ENCODE measurements at places on chromosomes 6 and 20.

DNA sequence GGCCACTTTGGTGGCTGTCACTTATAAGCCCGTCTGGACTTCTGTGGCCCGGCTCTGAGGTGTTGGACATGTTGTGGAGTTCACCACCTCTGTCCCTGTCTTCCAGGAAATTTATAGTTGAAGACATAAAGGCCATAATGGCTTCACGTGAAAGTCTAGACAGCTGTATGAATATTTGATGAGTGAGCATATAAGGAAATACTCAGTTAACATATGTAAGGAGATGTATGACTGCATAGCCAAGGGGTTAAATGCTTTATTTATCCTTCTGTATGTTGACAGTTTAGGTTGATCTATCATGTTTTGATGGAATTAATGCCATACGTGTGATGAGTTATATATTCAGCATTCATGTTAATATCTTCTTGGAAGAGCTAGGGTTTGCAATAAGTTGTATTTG, 16.1 kb downstream of the HIVEP1 start:
- H3K4me1 ChIP-seq: peaks cover 32% of the 10 kb centered on the region
- no peaks in the 10 kb centered on the region for H3K27me3 ChIP-seq
- H3K27ac ChIP-seq: no peak overlapping the region
- no peak for DNase-seq

GRCh38 chr6:128694303-128695009, 174.1 kb upstream of the PTPRK start:
- no peaks in the 10 kb centered on the region for H3K4me1 ChIP-seq
- H3K36me3 ChIP-seq: no peaks in the 10 kb centered on the region
- DNase-seq: no peak
- H3K4me3 ChIP-seq: no peak overlapping the region

DNA sequence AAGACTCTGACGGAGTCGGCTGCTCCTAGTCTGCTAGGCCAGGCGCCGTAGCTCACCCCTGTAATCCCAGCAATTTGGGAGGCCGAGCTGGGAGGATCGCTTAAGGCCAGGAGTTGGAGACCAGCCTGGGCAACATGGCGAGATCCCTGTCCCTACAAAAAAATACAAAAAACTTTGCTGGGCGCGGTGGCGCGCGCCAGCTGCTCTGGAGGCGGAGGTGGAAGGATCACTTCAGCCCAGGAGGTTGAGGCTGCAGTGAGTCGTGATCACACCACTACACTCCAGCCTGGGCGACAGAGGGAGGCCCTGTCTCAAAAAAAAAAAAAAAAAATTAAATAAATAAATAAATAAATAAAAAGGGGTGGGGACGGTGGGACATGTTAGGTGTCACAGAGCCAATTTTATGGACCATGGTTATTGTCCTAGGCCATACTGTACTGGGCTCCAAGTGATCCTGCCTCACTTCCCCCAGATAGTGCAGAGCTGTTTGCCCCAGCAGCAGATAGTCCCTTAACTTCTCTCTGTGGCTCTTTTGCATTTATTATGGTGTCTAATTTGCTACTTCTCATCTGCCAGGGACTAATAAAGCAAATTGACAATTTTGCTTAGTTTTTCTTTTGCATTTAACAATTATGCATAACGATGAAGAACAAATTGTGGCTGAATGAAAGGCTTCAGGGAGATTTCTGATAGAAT, 5.2 kb downstream of the PI16 start:
- no peak for DNase-seq
- no peak overlapping the region for H3K4me3 ChIP-seq
- no peak overlapping the region for H3K27ac ChIP-seq
- H3K27me3 ChIP-seq: no peaks in the 10 kb centered on the region
- H3K36me3 ChIP-seq: no peaks in the 10 kb centered on the region
- H3K4me1 ChIP-seq: no peaks in the 10 kb centered on the region

DNA sequence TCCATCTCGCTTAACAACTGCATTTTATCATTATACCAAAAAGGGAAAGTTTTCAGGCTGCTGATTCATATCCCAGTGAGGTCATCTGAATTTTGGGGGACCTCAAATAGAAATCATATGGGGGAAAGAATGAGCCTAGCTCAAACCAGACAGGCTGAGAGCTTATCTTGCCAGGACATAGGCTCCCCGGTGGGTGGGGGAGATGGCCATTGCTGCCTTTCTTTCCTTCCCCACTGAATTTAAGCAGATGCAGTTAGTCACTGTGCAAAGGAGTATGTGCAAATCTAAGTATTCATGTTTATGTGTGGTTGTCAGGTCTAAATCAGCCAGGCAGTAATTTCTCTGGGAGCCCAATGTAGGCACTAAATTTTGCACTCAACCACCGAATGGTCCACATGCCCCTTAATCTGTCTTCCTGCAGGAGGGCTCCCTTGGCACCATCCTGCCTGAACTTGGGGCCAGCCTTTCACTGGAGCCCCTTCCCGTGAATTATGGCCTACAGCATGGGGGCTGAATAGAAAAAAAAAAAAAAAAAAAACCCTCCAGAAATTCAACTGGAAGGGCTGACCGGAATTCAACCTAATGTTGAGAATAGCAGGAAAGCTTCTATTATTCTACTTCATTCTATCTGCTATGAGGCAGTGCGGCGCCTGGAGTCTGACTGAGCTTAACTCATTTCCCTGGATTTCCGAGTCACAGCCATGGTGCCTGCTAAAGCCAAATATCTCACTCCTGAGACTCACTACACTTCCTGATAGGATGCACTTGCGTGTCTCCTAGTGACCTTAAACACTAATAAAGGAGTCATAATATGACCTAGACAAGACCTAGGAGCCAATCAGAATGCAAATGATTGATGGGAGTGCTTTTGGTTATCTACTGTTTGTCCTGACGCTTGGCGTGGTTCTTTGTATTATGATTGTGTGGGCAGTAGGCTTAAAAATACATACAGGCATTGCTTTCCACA, 161.5 kb upstream of the HEY2 start:
- no peak for DNase-seq
- no peak overlapping the region for H3K4me3 ChIP-seq
- no peak overlapping the region for H3K27ac ChIP-seq
- no peaks in the 10 kb centered on the region for H3K27me3 ChIP-seq
- H3K36me3 ChIP-seq: no peaks in the 10 kb centered on the region

DNA sequence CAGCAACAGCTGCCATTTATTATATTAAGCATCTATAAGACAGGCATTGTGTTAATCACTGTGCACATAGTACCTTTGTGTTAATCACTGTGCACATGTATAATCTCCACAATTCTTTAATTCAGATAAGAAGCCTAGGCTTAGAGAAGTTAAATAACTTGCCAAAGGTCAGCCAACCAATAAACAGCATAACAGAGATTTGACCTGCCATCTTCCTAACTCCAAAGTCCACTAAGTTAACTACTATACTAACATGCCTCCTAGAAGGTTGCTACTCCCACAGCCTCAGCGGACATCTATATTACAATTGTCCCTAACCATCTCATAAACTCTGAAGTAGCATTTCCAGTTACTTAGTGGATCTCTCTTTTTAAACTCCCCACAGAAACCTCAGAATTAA, 3.7 kb downstream of the BTBD9 start:
- H3K27me3 ChIP-seq: no peaks in the 10 kb centered on the region
- no peaks in the 10 kb centered on the region for H3K36me3 ChIP-seq
- H3K4me1 ChIP-seq: peaks cover 3% of the 10 kb centered on the region
- H3K27ac ChIP-seq: no peak overlapping the region

DNA sequence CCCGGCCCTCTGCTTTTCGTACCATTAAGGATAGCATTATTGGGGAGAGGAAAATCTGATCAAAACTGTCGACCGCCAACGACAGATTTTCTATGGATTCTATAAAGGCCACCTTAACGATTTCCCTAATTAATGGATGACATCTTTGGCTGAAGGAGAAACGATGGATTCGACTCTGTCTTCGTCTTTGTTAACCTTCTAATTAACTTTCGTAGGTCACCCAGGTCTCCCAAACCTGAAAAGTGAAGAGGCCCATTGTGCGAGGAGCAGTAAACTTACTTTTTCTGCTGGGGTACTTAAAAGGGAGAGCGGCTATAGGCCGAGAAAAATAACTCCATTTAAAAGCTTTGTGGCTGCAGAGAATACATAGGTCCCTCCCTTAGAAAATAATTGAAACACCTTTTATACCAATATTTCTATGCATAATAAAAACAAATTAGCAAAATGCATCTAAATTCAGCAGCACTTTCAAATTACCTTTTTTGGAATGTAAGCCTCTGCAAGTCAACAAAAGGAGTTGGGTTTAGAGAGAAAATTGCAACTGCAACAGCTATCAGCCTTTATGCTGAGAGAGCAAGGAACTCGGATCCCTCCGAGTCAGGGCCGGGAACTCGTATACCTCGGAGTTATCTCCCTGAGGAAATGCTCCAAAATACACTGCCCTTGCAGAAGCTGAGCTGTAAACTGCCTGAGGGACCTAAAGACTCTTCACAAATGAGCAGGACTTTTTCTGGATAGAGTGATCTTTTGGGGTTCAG, 31.4 kb upstream of the NR2E1 start:
- H3K4me1 ChIP-seq: peaks cover 5% of the 10 kb centered on the region
- H3K4me3 ChIP-seq: peak overlapping the region; percentile 18
- H3K27ac ChIP-seq: no peak overlapping the region
- no peak for DNase-seq
- no peaks in the 10 kb centered on the region for H3K27me3 ChIP-seq

- no peaks in the 10 kb centered on the region for H3K27me3 ChIP-seq
- no peaks in the 10 kb centered on the region for H3K4me1 ChIP-seq
- no peak overlapping the region for H3K27ac ChIP-seq
- no peak for DNase-seq
Observed at GRCh38 chr20:29325304-29325640, 1932.2 kb upstream of the DEFB115 start.

DNA sequence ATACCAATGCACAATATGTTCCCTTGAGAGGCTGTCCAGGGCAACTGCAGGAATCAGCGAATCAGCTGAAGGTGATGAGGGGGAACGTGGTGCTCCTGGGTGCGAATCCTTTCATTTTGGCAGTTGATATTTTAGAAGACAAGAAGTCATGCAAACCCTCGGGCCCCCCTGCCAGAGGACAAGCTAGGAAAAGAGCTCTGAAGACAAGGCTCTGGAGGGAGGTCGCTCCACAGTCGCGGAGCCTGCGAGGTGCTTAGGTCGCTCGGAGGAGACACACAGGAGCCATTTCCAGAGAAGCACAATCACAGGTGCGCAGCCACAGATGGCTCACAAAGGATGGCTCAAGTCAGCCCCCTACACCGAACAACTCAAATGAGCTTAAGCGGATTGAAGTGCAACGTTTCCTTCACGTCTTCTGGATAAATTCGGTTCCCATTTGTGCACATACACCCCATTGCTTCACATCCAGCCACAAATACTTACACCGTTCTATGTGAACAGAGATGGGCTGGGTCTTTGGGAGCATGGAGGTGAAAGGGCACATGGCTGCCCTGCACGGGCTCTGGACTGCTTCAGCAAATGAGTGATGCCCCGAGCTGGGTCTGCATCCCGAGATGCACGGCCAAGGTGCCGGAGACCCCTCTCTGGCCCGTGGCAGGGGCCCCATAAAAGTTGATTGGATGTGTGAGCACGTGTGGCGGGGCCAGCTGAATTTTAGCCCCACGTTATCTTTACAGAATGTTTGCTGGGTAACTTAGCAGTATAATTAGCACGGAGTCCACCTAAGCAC, 286.3 kb downstream of the TAF4 start:
- peaks cover 48% of the 10 kb centered on the region for H3K27me3 ChIP-seq
- H3K27ac ChIP-seq: no peak overlapping the region
- no peaks in the 10 kb centered on the region for H3K36me3 ChIP-seq
- no peak for DNase-seq
- no peak overlapping the region for H3K4me3 ChIP-seq

All from A673 (cell line).